ENCODE measurements at places on chromosomes 6 and 20.

GRCh38 chr6:127415096-127415495 lies 44.1 kb downstream of the KIAA0408 start:
- no peak for DNase-seq

DNA sequence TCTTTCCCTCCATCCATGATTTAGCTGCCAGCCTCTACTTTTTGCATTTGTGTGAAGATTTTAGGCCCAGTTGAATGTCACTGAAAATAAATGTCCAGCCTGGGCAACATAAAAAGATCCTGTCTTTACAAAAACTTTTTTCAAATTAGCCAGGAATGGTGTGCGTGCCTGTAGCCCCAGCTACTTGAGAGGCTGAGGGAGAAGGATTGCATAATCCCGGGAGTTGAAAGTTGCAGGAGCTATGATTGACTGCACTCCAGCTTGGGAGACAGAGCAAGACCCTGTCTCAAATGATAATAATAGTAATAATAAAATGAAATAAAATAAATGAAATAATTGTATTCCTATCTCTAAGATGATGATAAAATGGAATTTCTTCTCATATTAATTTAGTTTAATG lies 5.0 kb upstream of the GFOD1 start:
- DNase-seq = no peak

- no peak for DNase-seq
Measured at GRCh38 chr20:61615806-61616205, 363.7 kb downstream of the CDH4 start.

DNA sequence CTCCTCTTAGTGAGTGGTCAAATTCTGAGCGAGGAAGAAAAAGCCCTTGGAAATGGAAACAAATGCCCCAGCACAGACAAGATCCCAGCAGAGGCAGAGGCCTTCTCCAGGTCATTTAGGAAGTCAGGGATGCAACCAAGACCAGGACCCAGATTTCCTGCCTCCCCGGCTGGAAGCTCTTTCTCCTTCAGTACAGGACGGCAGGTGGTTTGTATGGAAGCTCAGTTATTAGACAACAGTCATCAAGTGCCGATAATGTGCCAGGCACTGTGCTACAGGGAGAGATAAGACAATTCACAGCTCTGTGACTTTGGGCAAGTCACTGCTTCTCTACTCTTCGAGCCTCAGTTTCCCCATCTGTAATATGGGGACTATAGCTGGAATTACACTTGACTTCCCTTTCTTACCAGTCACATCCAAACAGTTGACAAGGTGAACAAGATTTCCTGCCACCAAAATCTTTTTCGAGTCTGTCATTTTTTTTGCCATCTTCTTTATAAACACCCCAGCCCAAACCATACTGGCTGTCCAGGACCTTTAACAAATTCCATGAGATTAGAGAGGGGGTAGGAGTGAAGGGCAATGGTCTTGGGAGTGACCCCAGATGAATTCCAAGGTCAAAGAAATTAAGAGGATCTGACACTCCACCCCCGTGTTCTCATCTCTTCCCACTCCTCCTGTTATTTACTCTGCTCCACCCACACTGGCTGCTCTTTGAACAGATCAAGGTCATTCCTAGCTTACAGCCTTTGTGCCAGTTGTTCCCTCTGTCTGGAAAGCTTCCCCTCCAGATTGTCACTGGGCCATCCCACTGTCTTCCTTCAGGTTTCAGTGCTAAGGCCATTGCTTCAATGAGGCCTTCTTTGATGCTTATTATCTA lies 6.0 kb downstream of the MMP9 start:
- no peak for DNase-seq

- DNase-seq = no peak
Measured at GRCh38 chr6:107069631-107070548, 41.9 kb downstream of the MTRES1 start.

DNA sequence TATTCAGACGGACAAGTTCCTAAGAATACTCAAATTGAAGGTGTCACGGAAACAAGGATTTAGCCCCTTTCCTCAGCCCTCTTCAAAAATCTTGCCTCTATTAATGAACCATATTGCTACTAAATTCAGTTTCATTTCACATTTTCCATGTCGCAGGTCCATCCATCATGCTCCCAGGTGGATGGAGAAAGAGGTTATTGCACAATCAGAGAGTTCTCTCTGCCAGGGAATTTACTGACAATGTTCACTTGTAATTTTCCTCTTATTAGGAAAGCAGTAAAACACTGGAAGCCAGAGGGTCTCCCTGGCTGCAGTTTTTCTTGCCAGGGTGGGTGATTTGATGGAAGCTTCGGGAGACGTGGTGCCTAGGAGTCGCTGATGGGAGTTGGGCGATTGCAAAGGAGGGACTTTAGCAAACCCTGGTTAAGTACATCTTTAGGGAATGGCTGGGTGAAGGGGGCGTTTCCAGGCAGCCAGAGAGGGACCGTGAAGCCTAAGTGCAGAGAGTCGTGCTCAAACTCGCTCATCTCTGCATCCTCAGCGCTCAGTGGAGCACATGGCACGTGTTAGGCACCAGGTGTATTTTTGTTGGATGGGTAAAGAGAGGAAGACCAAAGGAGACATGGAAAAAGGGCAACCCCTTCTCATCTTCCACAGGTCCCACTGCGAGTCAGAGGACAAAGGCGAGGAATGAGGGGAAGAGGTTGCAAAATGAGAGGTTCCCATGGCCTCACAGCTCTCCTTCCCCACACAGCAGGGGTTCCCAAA lies 321.9 kb upstream of the CDH4 start:
- no peak for DNase-seq

- no peak for DNase-seq
Measured at GRCh38 chr20:6044115-6044514, 9.7 kb downstream of the LRRN4 start.

DNA sequence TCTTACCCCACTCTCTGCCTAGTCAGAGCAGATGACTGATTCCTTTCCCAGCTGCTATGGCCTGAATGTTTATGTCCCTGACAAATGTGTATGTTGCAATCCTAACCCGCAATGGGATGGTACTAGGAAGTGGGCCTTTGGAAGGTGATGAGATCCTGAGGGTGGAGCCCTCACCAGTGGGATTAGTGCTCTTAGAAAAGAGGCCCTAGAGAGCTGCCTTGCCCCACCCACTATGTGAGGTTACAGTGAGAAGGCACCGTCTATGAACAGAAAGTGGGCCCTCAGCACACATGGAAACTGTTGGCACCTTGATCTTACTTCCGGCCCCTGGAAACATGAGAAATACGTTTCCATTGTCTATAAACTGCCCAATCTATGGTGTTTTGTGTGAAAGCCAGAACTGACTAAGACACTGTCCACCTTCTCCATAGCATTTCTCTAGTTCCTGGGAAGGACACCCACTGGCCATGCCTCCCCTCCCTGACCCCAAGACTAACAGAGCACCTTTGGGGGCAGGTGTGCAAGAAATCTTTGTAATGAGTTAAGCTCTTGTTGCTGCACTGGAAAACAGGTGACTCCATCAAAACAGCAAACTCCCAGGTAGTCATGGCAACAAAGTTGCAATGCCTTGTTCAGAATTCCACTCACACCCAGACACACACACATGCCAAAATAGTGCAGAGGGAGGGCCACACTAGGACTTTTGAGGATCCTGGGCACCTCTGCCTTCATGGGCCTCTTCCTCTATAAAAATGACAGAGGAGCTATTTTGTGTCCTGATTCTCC lies 16.2 kb downstream of the GABRR2 start:
- peak; percentile 44 for DNase-seq

DNA sequence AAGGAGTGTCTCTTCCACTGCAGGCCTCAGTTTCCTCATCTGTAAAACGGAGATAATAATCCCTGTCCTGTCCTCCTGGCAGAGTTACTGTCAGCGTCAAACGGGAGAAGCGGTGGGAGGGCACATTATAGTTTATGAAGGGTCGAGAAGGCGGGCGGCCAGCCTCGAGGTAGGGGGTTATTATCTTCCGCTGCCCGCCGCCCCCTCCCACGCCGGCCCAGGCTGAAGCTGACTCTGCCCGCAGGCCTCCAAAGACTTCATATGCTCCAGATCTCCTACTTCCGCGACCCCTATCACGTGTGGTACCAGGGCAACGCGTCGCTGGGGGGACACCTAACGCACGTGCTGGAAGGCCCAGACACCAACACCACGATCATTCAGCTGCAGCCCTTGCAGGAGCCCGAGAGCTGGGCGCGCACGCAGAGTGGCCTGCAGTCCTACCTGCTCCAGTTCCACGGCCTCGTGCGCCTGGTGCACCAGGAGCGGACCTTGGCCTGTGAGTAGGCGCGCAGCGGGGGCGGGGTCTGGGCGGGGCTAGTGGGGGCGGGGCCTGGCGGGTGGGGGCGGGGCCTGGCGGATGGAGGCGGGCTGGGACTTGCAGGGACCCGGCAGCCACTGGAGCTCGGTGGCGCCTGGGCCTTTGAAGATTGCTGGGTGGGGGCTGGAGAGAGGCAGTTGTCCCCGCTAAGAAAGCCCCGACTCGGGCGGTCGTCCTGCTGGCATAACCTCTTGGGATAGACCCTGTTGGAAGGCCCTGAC lies 2.8 kb downstream of the PROCR start:
- DNase-seq = no peak

- no peak for DNase-seq
Measured at GRCh38 chr20:59325142-59325523, 24.7 kb downstream of the EDN3 start.

DNA sequence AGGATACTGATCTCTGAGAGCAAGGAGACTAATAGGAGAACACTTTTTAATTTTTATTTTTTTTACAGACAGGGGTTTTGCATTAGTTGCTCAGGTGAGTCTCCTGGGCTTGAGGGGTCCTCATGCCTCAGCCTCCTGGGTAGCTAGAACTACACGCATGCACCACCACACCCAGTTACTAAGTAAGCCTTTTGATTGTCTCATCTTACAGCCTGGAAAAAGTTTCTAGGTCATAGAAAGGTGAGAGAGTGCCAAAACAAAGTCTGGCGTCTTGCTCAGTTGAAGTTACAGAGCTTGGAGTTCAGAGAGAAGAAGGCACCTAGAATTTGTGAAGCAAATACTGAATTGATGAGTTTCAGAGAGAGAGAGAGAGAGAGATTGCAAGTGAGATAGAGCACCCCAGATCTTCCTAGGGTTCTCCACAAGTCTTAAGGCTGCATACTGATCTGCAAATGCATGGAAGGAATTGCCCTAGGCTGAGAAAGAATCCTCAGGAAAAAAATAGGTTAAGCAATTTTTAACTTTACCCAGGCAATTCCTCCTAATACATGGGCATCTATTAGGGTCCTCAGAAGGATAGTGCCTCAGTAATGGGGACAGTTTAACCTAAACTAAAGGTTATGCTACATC lies 37.6 kb upstream of the PHIP start:
- no peak for DNase-seq

GRCh38 chr20:1122388-1123315 lies 4.2 kb downstream of the PSMF1 start:
- DNase-seq = no peak

DNA sequence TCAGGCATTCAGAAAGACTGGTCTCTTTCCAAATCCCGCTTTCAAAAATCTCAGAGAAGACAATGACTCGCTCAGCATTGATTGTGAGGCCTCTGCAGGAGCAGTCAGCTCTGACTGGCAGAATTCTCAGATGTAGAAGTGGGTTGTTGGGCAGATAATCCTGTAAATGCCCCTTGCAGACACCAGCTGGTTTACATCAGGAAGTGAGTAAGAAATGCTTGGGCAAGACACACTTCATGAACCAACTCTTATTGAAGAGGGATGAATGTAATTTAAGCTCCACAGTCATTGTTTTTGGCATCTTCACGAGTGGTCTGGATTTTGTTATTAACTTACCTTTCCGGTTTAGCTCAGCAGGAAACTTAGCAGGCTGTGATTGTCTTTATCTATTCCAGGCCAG lies 166.6 kb downstream of the PLCB4 start:
- DNase-seq = peak; percentile 29

GRCh38 chr20:35767683-35768481 lies 3.9 kb upstream of the PHF20 start:
- DNase-seq = no peak

DNA sequence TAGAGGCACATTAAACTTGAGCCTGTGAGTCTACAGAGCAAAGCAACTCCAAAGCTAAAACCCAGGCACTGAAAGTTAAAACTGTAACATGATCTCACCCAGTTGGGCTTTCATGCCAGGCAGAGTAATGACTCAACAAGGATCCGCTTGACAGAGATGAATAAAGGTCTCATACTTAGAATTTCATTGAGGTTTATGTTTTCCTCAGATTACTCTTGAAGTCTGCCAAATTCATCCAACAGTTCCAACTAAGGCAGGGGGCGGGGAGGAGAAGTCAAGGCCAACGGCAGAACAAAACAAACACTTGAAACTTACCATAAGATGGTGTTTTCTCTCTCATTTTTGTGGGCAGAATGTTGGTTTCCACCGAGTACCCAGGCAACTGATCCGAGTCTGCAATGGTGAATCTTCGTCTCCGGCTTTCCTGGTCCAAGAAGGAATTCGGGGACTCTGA lies 54.0 kb upstream of the IPCEF1 start:
- DNase-seq = peak; percentile 91

DNA sequence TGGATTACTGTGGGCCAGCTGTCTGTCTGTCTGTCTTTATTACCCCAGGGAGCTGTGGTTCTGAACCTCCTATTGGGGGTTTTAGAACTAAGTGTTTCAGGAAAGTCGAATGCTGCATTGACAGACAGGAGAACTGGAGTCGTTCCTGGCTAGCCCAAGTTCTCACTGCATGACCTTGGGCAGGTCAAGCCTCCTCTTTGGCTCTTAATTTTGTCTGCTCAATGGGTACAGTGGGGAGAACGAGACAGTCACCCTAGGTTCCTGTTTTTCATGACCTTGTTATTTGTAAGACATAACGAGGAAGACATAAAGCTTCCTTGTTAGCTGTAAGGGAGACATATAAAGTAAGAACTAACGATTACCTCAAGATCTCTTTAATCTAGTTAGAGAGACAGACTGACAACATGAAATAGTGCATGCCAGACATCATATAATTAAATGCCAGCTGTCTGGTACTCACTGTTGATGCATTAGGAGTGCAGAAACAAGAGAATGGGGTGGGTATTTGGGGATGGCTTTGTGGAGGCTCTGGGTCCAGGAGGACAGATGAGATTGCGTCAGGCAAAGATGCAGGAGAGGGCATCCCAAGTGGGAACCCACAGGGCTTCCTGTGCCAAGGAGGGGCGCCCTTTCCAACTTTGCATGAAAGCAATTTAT lies 3.7 kb upstream of the CCDC167 start:
- no peak for DNase-seq

GRCh38 chr6:35742842-35743241 lies 6.0 kb downstream of the ARMC12 start:
- no peak for DNase-seq

DNA sequence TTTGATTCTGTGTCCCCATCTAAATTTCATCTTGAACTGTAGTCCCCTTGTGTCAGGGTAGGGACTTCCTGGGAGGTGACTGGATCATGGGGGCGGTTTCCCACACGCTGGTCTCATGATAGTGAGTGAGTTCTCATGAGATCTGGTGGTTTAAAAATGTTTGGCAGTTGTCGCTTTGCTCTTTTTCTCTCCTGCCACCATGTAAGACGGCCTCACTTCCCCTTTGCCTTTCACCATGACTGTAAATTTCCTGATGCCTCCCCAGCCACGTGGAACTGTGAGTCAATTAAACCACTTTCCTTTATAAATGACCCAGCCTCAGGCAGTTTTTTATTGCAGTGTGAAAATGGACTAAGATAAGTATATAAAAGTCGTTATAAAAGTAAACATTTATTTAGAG lies 80.5 kb upstream of the SGK1 start:
- no peak for DNase-seq

GRCh38 chr6:142937986-142938385 lies 7.0 kb downstream of the HIVEP2 start:
- no peak for DNase-seq

All from AG04450 (cell line).